ENCODE measurements at places on chromosomes 6 and 20.

DNA sequence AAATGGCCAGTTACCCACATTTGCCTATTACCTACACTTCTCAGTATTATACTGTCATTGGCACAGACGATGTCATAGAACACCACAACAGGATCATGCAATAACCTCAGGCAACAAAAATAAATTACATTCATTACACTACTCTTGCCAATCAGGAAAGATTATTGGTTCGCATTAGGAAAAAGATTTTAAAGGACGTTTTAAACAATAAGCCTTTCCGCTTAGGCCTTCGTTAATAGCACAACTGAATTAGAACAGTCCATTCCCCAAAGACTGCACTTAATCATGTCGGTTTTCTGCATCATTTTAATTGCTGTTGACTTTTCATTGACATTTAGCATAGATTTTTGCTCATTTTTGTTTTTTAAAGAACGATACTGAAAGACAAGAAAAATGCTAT is 912 bp upstream of the SENP6 start:
- DNase-seq, result no peak

- no peak for DNase-seq
Measured at GRCh38 chr6:46270336-46270735, 99.6 kb upstream of the ENPP5 start.

DNA sequence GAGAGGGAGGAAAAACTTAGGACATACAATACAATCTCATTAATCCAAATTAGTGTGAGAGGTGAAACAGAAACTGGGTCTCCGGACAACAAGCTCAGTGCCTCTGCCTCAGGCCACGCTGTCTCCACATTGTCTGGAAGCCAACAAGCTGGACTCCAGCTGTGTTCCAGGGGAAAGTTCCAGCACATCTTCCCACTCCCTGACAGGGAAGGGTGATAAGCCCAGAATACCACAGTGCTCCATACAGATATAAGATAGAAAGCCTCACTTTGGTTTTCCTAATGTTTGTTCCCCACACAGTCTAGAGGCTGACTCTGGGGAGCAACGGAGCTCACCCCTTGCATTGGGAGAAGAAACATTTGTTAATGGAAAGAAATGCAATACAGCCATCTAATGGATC is 117.1 kb upstream of the SPTLC3 start:
- no peak for DNase-seq

- no peak for DNase-seq
Measured at GRCh38 chr6:23305325-23305943, 736.1 kb downstream of the HDGFL1 start.

DNA sequence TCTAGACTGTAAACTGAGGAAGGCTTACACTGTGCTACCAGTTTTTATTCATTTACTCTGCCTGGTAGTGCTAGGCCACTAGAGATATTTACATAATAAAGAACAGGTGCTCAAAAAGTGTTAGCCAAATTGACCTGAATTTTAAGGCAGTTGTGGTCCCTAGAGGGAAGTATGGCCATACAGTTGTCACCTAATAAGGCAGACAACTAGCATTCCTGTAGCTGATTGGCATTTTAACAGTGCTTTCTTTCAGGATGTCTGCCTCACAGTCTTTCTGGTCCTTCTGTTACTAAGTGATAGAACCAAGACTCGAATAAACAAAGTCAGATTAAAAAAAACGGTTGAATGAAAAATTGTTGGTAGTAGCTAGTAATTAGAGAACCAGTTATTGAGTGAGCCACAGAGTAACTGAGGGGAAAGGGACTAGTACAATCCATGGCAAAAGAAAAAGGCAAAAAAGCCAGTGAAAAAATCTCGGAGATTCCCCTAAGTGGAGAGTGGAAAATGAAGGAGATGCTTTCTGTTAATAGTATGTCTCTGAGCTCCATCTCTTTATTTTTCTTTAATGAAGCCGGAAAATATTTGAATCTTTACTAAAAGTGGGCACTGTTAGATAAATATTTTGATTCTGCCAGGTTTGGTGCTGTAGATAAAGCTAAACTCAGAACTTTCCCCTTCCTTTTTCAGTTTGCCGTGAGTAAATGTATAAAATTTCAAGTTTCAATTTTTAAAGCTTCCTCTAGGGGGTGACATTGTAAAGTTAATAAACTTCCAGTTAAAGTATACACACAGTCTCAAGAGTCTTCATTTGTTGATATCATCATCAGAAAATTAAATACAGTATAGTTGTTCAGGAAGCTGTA is 9.1 kb downstream of the VTA1 start:
- no peak for DNase-seq

GRCh38 chr20:23140991-23141390 is 54.9 kb upstream of the CD93 start:
- DNase-seq, result no peak

- no peak for DNase-seq
Measured at GRCh38 chr20:11958855-11959254, 41.2 kb downstream of the BTBD3 start.

GRCh38 chr6:11460837-11461661 is 76.5 kb upstream of the TMEM170B start:
- DNase-seq, result no peak

GRCh38 chr20:62983210-62983609 is 23.6 kb downstream of the BHLHE23 start:
- no peak for DNase-seq

GRCh38 chr6:84263557-84263956 is 36.1 kb upstream of the CEP162 start:
- DNase-seq, result no peak

- no peak for DNase-seq
Measured at GRCh38 chr6:53313784-53314400, 34.9 kb downstream of the ELOVL5 start.

DNA sequence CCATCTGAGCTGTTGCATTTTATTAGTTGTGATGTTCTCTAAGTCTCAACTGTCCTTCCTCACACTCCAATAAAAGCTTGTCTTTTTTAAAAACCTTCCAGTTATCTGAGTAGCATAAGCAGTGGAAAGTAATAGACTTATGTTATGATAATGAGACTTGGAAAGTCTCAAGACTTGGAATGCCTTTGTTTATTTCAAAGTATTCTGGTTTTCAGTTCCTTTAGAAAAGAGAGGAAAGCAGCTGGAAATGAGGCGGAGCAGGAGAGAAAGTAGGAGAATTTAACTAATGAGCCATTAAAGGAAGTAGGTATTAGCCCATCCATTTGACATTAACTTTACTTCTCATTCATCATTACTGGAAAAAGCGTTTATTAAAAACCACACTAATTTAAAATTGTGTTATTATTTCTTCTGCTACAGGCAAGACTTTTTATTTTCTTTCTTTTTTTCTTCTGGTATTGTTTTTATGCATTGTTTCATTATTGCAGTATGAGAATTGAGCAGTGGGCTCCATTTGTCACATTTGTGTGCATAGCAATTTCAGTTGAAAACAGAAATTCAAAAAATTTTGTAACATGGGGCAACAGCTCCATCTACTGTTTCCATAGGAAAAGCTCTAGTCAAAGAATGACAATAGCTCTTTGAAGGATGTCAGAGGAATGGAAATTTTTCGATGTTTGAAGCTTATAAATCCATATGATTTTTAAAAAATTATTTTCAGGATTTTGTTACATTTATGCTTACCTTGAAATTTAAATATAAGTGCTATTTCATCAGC is 194.8 kb downstream of the COL9A1 start:
- DNase-seq, result no peak

GRCh38 chr20:38790200-38791053 is 15.1 kb upstream of the PPP1R16B start:
- DNase-seq, result peak; percentile 35

DNA sequence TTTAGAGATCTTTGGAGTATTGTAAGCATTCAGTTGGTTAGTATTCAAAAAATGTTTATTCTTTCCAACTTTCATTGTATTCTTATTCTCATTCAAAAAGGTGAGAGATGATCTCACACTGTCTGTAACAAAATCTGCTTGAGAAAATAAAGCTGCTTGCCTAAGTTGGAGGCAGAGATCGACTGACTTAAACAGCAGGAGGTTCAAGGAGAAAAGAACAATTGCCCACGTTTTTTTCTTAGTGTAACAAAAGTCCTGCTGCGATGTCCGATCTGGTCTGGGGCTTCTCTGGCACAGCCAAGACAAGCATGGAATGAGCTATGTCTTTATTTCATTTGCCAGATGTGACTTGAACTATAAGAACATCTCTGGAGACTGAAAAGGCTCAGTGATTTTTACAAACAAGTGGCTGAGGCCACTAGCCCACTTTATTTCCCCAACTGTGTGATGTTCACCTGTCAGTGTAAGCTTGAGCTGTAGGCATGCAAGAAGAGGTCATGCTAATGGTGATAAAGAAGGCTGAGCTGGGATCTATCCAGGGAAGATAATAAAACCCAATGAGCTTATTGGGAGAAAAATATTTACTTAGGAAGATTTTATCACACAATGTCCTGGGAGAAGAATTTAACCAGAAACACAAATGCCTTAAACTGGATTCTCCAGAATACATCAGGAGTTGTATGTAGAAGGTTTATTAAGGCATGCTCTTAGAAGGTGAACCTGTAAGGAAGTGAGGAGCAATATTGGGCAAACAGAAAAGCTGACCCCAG is 580.1 kb upstream of the BTBD3 start:
- DNase-seq, result no peak

DNA sequence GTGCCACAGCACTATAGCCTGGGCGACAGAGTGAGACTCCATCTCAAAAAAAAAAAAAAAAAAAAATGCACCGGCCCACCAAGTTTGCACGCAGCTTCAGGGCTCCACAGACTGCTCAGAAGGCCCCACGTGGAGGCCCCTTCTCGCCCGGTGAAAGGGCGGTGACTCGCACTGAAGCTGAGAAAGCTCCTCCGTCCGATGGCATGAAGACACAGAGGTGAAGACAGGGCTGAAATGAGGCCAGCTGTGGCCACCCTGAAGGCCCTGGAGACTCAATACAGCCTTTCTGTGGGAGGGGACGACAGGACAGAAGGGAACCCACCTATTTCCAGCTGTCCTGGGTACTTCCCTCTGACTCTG is 84.0 kb downstream of the PTPN1 start:
- no peak for DNase-seq

GRCh38 chr20:33788351-33789049 is 22.6 kb upstream of the CHMP4B start:
- DNase-seq, result no peak

DNA sequence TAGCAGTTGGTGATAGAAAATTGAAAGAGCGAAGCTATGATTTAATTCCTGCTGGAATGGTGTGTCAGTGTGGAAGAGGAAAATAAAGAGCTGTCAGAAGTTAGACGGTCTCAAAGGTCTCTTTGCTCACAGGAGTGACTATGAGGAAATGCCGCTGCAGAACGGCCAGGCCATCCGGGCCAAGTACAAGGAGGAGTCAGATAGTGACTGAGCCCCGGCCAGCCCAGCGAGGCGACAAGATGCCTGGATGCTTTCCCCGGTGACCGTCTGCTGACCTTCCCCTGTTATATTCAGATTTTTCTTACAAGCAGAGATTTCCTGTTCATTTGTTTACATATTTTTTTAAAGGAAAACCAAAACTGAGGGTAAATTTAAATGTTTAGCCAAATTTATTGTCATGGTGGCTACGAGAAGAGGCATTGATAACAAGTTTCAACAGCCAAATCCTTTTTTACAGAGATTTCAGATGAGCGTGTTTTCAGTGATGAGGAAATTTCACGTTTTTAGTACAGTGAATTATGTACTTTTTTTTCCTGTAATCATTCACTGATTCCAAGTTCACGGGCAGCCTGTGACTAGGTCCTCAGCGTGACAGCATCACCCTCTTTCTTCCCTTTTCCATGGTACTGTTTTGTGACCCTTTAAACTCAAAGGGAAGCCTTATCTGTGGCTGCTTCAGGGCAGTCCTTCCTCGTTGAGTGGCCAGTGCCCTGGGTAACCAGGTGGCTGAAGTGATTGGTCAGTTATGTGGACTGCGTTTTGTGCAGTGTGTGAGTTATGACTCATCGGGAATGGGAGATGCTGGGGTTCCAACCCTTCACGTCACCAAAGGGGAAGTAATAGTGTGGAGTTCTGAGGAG is 12.6 kb downstream of the DYNLT1 start:
- no peak for DNase-seq

DNA sequence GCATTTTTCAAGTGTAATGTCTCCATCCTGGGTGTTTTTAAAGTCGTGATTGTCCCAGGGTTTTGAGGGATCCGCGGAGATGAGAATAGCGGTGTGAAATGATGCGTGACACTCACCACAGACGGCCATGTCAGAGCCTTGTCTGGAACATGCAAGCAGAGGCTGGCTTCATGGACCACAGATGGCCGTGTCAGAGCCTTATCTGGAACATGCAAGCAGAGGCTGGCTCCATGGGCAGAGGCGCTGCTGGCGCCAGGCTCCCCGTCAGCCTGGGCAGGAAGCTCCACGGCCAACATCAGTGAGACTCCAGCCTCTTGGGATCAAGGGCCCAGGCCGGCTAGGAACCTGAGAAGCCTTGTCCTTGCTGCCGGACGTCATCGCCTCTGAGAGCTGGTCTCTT is 7.7 kb upstream of the MRGBP start:
- no peak for DNase-seq

- DNase-seq, result no peak
Measured at GRCh38 chr6:39746795-39747194, 21.6 kb upstream of the KIF6 start.

- no peak for DNase-seq
Measured at GRCh38 chr6:123203928-123204327, 207.9 kb downstream of the CLVS2 start.

GRCh38 chr6:149331043-149331807 is 13.7 kb downstream of the TAB2 start:
- DNase-seq, result no peak

DNA sequence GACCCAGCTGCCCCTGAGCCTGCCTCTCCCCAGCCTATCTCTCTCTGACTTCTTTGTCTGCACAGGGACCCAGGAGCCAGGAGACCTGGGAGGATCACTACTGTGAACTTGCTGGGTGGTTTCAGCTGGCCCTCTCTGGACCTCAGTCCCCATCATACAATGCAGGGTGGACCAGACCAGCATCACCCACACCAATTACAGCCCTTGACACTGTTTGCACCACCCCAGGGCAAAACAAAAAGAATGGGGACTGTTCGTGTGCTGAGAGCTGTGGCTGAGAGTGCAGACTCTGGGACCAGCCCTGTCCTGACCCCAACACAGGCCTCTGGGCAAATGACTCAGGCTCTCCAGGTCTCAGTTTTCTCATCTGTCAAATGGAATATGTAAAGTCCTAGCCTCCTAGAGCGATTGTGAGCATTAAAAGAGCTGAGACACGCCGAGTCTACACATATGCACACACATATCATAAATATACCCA is 25.4 kb downstream of the PTGIS start:
- DNase-seq, result no peak

DNA sequence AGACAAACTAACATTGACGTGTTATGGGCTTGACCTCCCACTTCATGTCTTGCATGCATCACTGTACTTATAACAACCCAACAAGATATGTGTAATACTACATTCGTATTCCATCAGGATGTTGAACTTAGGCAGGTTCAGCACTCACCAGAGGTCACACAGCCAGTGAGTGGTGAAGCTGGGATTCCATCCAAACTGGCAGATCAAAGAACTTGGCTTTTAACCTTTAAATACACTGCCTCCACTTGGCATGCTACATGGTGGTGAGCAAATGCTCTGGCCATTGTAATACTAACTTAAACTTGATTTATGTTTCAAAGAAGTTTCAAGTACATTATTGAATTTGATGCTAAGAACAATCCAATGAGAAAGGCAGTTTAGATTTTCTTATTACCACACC is 10.7 kb upstream of the HDDC2 start:
- DNase-seq, result no peak

Measured in stimulated activated CD4-positive, alpha-beta T cell treated with anti-CD3 and anti-CD28 coated beads, TNF-alpha, amount 100 ng/mL, for 48 hours (primary cell).